ENCODE measurements at places on chromosomes 2 and 18.

GRCh38 chr2:67041051-67041450 is 356.1 kb upstream of the ETAA1 start:
- no peak for DNase-seq

- no peak for DNase-seq
These were observed 11.7 kb upstream of the C18orf63 start for GRCh38 chr18:74303936-74304335.

- no peak for DNase-seq
These were observed 1014.3 kb downstream of the CBLN2 start for GRCh38 chr18:71529703-71530303.

DNA sequence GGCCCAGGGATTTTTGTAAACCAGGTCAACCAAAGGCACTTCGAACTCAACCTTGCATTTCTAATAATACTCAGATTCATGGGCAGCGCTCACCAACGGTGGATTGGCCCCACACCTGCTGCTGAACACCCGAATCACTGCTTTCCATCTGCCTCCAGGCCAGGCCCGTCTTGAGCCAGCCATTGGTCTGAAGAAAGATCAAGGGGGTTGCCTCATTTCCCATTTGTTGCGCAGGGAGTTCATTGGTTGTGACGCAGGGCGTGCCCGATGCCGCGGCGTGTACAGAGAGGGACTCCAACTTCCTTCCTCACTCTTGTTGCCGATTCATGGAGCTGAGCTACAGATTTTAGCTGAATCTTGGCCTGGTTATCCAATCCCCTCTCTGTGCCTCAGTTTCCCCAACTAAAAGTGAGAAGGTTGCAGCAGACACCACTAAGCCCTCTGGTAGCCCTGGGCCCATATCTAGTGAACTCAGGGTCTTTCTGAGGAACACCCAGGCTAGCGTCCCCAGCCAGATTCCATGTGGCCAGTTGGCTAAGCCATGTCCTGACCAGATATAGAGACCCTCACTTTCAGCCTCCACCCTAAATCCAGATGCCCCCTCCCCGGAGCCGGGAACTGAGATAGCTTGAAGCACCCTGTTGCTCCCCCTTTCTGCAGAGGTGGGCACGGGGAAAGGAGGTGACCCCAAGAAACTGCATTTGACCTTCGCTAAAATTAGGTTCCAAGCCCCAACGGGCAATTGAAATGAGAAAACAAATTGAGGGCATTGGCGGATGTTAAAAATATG is 60.9 kb upstream of the HPCAL1 start:
- DNase-seq, result no peak

DNA sequence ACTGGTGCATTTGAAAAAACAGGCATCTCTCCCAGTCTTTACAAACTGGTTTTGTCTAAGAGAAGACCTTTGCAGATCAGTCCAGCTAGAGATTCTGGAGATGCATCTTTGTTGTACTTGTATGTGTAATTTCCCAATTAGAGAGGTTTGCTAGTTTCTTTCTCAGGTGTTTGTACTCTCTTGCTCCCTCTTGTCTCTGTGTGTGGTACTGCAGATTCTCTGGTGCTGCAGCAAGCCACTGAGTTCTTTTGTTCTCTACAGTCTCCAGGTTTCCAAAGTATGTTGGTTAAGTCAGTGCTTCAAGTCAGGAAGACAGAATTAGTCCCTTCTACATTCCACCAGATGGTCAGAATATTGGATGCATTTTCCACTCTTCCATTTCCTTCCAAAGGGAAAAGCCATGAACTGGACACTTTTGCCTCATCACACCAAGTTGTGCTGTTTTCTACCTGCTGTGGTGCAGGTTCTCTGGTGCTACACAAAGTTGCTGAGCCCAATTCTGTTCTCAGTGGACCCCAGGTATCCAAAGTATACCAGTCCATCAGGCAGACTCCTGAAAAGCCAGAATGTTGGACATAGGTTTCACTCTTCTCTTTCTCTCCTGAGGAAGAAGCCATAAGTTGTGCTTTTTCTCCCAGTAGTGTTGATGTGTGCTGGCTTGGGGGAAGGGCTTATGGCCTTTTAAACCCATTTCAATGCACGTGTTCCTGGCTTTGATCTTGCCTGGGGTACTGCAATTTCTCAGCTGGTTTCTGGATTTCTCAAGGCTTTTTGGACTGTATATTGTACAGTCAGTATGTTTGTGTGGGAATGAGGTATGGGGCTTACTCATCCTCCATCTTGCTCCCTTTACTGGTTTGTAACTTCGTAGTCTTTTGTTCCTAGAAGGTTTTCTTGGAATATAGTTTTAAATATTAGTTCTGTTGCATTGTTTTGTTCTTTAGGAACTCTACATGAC is 29.8 kb downstream of the EPC2 start:
- no peak for DNase-seq

DNA sequence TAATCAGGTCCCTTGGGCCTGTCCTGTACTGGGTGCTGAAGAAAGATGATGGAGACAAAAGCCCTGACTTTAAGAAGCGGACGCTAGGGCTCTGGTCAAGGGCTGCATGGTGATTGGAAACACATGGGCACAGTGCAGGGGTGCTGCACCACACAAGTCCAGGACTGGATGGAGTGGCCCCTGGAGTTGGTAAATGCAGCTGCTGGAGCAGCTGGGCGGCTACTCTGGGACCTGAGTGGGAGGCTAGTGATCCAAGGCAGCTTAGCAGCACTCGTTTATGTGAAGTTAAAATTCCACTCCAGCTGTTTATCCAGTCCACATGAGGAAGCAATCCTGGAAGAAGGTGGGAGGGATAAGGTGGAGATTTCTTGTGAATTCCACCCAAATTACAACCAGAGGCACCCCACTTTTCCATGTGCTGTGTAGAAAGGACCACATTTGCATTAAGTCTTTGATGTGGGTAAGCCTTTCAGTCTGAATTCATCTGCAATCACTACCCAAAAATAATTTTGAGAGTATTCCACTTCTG is 24.9 kb downstream of the MERTK start:
- no peak for DNase-seq

DNA sequence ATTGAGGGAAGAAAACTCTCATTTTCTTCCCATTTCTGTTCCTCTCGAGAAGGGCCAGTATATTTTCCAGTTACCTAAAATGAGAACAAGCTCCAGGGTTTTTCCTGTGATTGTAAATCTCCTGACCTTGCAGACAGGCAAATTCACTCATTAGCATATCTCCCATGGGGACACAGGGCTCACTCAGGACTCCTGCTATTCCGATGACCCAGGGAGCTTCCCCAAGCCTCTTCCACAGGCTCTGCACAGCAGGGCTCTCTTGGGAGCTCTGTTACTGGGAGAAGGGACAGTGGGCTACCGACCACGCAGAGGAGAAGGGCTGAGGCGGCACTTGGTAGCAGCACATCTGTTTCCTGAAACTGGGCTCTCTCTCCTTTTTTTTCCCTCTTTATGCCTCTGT is 135.2 kb upstream of the CAPN13 start:
- no peak for DNase-seq

DNA sequence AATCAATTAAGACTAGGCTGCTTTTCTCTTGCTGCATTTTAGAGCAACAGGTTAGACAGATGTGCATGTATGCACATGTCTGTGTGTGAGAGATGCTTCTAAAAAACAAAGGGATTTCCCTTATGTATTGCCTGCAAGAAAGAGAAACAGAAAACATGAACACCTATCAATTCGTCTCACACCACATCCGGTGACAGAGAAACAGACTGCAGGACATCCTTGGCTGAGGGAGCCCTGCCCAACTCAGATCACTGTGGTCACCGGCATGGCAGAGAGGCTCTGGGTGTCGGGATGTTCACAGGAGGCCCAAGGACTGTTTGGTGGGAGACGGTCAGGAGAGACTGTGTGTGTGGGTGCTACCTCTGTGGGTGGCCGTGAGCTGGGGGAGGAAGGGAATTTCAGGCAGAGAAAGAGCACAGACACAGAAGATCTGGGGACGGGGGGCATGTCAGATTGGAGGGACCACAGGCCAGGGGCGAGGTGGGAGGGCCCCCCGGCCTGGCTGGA is 24.9 kb downstream of the FHL2 start:
- no peak for DNase-seq

- no peak for DNase-seq
These were observed 80.5 kb upstream of the SPATS2L start for GRCh38 chr2:200225951-200226350.

DNA sequence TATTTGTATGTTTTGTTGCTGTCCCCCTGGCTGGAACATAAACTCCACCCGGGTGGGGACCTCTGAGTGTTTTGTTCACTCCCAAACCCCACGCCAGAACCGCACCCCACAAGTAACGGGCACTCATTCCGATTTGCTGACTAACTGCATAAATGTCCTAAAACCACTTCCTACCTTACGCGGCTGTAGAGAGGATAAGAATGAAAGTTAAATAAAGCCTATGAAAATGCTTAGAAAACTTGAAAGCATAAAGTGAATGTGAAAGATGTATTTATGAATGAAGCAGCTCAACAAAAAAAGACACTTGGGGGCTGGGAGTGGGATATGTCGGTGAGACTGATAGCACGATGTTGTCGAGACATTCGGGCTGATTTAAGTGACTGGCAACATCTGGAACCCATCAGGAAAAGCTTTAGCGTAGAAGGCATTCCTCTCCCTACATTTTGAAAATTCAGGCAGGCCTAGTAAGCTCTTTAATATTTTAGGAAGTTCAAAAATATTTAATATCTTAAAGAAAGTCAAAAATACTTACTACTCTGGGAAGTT is 206.7 kb downstream of the SH3RF3 start:
- DNase-seq, result no peak

DNA sequence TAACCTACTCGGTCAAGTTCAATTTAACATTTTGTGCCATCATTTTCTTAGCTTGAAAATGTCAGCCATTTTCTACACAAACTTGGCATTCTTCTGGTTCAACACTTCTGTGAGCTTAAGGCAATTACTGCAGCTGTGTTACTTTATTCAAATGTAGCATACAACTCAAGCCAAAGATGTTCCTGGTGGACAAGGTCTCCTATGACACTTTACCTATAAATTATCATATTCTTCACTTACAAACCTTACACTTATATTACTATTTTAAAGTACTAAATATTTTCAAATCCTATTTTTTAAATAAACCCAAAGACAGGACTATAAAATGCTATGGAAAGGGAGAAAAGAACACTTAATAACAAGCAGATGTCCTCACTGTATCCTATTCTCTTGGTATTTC is 1045.3 kb downstream of the TSN start:
- no peak for DNase-seq

DNA sequence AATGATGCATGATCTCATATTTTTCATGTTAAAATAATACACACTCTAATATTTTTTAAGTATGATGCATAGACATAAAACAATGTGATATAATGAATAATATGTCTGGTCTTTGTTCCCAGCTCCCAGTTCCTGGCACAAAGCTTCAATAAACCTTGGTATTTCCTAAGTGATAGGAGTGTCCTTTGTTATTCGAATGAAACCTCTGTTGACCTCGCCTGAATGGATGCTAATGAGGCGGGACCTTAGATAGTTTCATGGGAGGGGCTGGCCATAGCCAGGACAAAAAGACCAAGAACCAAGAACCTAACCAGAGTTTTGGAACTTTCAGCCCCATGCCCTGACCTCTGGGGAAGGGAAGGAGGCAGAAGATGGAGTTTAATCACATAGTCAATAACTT is 257.7 kb upstream of the COPS8 start:
- DNase-seq, result no peak

DNA sequence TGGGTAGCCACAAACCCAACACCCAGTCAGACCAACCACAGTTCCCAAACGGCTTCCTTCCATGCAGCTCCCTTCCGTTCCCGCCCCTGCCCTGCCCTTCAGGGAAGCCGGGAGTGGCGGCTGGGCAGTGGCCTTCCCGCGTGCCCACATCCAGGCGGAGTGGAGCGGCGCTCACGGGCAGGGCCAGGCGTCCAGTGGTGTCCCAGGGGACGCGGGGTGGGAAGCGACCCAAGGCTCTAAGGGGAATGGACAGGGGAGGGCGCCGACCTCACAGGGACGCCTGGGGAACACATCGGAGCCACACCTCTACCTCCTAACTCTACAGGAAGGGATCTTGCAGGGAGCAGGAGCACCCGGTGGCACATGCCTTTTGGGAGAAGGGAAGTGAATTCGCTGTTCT is 225.9 kb upstream of the MGAT5 start:
- no peak for DNase-seq

GRCh38 chr2:223418131-223418530 is 184.0 kb downstream of the SCG2 start:
- no peak for DNase-seq

- no peak for DNase-seq
These were observed 763.9 kb downstream of the TMEM182 start for GRCh38 chr2:103525756-103526155.

GRCh38 chr2:168997794-168998193 is 33.3 kb downstream of the ABCB11 start:
- DNase-seq, result no peak

DNA sequence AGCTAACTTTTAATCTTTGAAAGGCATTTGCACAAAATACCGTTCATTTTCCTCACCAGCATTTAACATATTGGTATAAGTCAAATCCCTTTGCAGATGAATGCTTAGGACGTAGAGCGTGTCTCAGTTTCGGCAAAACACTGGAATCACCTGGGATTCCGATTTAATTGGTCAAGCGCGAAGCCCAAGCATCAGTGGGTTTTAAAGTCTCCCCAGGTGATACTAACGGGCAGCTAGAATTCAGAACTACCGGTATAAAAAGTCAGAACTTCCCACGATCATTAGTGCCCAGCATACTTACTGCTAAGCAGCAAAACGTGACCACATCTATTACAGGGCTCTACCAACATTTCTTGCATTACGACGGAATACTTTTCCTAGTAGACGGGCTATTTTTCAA is 24.6 kb downstream of the ALPK2 start:
- DNase-seq, result no peak

GRCh38 chr18:7729868-7730267 is 162.8 kb downstream of the PTPRM start:
- DNase-seq, result no peak

DNA sequence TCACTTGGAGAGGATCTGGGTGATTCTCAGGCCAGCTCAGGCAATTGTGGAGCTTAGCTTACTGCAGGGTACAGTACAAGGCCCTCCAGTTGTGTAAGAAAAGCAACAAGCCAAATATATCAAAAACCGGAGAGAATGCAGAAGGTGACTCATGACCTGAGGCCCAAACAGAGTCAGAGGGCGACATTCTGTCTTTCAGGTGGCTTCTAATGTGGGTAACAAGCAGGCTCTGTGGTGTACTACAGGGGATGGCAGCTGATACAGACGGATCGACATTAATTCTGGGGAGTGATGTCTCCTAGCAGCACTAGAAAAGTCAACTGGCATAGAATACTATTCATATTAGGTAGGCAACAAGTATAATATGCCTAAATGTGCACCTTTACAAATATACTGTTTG is 219.5 kb upstream of the SOX11 start:
- DNase-seq, result no peak
